ENCODE measurements at places on chromosomes 4 and X.

- peak; percentile 34 for DNase-seq
Measured at GRCh38 chr4:89365776-89366175, 58.2 kb upstream of the GPRIN3 start.

DNA sequence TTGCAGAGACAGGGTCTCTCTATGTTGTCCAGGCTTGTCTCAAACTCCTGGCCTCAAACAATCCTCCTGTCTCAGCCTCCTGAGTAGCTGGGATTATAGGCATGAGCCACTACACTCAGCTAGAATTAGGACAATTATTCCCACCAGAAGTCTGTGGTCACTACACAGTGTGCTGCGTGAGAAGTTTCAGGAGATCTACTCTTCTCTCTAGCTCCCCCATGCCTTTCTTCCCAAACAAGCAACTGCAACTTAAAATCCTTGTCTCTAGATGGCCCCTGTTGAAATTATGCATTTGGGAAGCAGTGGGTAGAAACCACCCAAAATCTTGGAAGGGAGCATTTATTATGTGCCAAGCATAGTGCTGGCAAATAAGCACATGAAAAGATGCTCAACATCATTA lies 21.1 kb upstream of the MAP7D3 start:
- DNase-seq = no peak

- DNase-seq = no peak
Measured at GRCh38 chrX:40418146-40418812, 162.5 kb upstream of the ATP6AP2 start.

GRCh38 chr4:79923281-79923680 lies 149.7 kb downstream of the ANTXR2 start:
- no peak for DNase-seq

GRCh38 chr4:146381263-146381872 lies 140.4 kb downstream of the SLC10A7 start:
- DNase-seq = no peak

- DNase-seq = no peak
Measured at GRCh38 chr4:107631560-107631959, 88.5 kb downstream of the PAPSS1 start.

DNA sequence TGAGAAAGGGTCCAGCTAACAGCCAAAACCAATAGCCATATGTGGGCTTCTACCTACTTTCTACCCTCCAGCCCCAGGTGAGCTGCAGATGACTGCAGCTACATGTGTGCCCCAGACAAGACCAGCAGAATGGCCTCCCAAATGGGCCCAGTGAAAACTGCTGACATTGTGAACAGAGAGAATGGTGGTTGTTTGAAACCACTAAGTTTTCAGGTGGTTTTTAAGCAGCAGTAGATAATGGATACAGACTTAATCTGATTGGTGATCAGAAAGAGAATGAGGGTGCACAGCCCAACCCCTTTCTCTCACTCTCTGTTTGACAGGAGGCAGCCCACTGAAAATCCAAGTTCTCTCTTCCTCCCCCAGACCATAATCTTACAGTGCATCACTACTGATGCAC lies 42.5 kb upstream of the BBS12 start:
- DNase-seq = no peak

- DNase-seq = no peak
Measured at GRCh38 chr4:15235135-15235534, 192.7 kb upstream of the C1QTNF7 start.

DNA sequence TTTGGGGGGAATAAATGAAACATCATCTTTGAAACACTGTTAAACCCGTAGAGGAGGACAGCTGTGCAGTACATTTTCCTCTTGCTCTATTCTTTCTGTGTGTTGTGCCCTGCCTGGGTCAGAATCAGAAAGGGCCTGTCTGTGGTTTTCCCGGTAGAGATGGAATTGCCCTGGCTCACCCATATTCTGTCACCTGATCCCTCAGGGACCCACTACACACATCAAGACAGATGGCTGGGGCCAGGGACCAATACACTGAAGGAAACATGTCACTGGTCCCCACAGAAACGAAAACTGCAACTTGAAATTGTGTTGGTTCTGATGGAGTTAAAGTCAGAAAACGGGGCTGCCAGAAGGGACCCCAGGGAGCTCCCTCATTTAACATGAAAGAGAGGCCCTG lies 114.9 kb downstream of the ZNF827 start:
- no peak for DNase-seq

- DNase-seq = no peak
Measured at GRCh38 chrX:110698696-110699095, 96.9 kb downstream of the CHRDL1 start.

DNA sequence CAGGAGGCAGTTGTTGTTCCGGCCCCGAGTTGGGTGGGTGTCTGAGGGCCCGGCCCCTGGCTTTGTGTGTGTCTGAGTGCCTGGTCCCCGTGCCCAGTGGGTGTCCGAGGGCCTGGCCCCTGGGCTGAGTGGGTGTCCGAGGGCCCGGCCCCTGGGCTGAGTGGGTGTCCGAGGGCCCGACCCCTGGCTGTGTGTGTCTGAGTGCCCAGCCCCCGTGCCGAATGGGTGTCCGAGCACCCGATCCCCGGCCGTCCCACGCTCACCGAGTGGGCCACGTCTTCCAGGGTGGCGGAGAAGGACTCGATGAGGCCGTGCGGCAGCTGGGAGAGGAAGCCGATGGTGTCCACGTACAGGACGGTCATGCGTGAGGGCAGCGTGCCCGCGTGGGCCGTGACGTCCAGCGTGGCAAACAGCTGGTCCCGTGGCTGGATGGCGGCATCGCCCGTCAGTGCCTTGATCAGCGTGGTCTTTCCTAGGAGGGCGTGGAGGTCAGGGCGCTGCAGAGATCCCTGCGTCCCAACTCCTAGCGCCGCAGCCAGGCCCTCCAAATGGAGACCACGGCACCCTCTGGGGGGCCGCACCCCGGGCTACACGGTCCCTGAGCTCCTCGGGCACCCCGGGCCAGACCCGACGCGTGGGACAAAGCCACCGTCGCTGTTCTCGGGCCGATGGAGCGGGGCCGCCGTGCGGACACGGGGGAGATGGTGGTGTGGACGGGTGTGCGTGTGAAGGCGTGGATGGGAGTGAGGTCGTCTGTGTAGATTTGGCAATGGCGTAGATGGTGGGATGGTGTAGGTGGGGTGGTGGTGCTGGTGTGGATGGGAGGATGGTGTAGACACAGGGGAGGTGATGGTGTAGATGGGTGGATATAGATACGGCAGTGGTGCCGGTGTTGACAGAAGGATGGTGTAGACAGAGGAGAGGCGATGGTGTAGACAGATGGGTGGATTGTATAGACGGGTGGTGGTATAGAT lies 7.2 kb downstream of the GTPBP6 start:
- no peak for DNase-seq

DNA sequence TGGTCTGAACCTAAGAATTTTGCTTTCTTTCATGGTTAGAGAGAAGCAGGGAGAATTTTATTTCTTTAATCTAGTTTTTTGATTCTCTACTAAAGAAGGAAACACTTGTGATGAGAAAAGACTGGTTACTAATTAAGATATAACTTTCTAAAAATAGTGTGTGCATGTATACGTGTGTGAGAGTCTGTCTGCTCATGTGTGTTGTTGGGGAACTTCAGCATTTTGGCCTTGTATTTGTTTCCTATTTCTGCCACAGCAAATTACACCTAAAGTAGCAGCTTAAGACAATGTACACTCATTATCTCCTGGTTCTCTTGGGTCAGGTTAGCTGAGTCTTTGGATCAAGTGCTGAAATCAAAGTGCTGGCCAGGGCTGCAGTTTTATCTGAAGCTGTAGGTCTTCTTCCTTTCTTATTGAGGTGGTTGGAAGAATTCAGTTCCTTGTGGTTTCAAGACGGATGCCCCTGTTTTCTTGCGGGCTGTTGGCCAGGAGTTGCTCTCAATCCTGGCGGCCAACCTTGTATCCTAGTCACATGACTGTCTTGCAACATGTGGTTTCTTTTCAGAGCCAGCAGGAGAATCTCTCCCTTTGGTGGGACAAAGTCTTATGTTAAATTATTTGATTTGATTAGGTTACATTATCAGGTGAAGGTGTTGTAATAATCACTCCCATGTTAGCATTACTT lies 188.4 kb upstream of the CLNK start:
- DNase-seq = no peak

DNA sequence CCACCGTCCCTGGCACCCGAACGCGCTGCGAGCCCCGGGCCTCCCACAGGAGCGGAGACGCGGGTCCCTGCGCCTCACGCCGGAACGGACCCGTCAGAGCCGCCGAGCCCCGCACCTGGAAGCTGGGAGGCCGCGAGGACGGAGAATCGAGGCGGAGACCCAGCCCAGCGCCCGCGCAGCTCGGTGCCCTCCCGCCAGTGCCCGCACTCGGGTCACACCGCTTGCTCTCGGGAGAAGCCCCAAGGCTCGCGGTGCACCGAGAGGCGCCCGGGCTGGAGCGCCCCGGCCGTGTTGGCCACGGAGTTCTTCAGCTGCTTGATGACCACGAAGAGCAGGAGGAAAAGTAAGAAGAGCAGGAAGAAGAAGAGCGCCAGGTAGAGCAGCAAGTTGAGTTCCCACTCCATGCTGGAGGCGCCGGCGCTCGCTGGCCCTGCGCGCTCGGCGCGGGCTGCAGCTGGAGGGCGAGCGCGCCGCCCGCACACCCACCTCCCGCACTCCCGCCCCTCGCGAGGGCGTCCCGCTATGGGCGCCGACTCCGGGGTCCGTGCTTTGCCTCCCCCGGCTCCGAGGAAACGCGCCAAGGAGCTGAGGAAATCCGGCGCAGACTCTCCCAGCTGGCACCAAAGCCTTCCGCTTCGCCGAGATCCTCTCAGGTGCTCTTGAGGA lies at the start of gene SMIM43:
TSS of gene SMIM43 (minus strand) at position 463 of the 666 bp plus-strand sequence. CDS start at position 404, 59 bp downstream.
- no peak for DNase-seq

DNA sequence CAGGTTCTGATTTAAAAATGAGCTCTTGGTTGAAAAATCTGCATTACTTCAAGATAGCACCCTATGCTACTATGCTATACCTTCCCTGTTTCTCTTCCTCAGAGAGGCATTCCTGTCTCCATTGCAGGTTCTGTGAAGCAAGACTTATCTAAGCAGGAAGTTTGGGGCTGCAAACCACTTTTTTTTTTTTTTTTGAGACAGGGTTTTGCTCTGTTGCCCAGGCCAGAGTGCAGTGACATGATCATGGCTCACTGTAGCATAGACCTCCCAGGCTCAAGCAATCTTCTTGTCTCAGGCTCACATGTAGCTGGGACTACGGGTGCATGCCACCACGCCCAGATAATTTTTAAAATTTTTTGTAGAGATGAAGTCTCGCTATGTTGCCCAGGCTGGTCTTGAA lies 4.0 kb upstream of the CCNG2 start:
- no peak for DNase-seq

DNA sequence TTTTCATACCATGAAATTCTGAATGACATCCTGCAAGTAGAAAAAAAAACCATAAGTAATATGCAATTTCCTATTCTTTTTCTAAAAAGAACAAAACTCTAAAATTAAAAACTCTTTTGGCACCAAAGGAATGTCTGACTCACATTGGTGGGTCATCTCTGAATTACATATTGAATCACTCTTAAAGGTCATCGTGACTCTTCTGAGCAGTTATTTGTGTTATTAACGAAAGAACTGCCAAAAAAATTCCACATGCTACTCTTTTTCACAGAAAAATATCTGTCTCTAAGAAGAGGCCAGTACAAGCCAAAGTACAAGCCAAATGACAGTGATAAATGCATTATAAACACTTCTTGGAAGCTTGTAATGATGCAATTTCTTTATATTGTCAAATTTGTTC lies 282.2 kb downstream of the GUCY2F start:
- DNase-seq = no peak

DNA sequence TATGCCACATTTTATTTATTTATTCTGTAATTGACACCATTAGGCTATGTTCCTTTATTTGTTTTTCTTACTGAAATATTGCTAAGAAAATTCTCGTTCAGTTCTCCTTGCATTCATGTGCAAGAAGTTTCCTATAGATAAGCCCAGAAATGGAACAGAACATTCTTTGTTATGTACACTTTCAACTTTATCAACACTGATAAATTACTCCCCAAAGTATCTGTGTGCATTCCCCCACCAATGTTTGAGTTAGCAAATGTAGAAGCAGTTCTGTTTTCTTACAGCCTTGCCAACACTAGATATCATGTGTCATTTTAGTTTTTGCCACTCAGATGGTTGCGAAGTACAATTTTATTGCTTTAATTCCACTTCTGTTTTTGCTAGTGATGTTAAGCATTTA lies 166.4 kb upstream of the NPY2R start:
- DNase-seq = no peak

DNA sequence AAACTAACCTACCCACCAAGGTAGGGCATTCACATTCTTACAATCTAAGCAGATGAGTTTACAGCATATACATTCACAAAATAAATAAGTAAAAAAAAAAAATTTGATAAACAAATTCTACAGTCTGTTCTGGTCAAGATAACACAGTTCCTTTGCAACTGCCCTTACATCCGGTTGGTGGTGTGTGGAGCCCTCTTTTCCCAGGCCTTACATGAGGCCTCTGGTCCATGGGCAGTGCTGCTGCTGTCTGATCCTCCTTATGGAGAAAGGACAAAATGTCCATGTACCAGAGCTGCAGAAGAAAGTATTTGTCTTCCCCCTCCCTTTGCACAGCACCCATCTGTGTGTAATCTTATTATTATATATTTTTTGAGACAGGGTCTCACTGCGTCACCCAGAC lies 2.2 kb upstream of the SEPTIN11 start:
- DNase-seq = no peak

GRCh38 chr4:105182211-105182610 lies 35.5 kb downstream of the TET2 start:
- no peak for DNase-seq

DNA sequence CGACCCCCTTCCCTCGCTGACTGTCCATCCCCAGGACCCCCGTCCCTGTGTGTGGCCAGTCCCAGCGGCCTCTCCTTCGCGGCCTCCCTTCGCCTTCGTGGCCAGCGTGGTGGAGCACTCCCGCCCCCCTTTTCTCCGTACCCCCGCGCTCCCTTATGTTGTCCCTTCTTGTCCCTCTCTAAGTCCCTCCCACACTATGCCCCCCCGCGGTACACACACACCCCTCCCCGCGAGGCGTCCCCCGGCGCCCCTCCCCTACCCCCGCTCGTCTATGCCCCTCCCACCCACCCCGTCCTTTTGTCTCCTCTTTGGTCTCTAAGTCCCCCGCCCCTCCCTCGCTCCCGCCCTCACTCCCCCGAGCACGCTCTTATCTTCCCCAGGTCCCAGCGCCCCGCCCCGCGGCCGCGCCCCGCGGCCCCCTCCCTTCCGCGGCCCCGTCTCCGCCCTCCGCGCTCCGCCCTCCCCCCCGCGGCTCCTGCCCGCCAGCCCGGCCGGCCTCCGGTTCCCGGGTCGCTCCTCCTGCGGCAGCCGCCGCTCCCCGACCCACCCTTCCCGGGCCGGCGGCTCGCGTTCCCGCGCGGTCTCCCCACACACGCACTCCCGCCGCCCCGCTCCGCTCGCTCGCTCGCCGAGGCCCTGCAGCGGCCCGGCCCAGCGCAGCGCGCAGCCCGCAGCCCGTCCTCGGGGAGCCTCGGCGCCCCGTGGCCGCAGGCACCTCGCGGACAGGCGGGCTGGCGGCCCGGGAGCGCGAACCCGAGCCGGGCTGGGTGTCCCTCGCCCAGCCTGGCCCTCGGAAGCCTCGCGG lies 26.3 kb downstream of the UTP14A start:
- DNase-seq = peak; percentile 79

DNA sequence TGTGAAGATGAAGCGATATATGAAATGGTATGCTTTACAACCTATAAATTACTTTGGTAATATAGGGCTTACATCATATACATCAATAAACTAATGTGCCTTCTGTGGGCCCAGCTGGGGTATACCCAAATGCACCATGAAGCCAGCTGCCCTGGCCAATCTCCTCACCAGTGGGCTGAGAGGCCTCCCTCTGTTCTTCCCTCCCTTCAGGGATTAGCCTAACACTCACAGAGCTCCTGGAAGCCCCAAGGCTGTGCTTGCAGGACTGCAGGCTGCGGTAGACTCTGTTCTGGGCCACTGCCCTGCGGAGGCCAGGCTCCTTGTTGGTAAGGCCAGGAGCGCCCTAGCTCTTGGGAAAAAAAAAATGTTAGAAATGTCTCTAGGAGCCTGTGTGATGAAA lies 33.9 kb downstream of the PAGE1 start:
- no peak for DNase-seq
